ENCODE measurements at places on chromosomes 13 and 19. TPM values are rescaled to one million over a fixed set of nuclear protein-coding genes. Genes with fewer than 3 reads are reported as not detected.

MISP3 gene
- 1.6 TPM for polyA plus RNA-seq

DNA sequence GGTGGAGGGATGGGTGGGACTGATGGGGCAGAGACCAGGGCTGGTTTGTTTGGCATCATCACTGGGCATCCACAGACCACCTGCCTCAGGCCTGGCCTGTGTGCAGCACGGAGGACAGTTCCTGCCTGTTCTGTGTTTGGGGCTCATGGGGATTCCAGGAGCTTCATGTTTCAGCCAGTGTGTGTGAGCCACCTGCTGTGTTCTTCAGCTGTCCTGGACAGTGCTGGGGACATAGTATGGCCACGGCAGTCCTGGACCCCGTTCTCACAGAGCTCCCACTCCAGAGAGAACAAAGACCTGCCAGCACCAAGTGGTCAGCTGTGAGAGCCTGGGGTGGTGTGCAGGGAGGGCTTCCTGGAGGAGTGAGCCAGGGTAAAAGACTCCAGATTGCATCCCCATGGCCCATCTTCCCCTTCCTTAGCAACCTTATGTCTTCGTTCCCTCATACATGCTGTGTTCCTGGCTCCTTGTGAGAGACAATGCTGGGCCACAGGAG lies 2.0 kb upstream of the CCDC97 start:
- no peak for DNase-seq

DNA sequence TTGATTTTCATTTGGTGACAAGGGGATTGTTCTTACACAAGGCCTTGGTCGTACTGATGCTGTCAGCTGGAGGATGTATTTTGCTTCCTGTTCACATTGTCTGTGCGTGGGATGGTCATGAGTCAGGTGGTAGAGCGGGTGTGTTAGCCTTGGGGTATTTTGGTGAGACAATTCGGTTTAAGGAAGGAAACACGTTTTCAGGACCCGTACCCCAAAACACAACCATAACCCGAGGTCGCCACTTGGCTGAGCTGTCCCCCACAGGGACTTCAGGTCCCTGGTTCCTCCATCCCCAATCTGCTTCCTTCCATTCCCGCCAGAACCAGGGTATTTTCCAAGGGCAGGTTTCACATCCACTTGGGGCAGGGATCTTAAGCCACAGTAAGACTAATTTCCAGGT lies 15.0 kb downstream of the MYO9B start:
- DNase-seq = no peak

ZMYM2 gene
- 121 TPM for polyA plus RNA-seq

ZNF177 gene
- 11.8 TPM for polyA plus RNA-seq

- DNase-seq = no peak
Observed at GRCh38 chr19:4456476-4456842, 1.1 kb downstream of the UBXN6 start.

GRCh38 chr13:77866971-77867370 lies 51.7 kb downstream of the EDNRB start:
- DNase-seq = no peak
